ENCODE measurements at places on chromosomes 6 and 20. TPM values are rescaled to one million over a fixed set of nuclear protein-coding genes. Genes with fewer than 3 reads are reported as not detected.

GRCh38 chr6:15503346-15503680, 159.5 kb downstream of the DTNBP1 start:
- DNase-seq: no peak

- no peak for DNase-seq
These were observed 96.5 kb upstream of the CITED2 start for GRCh38 chr6:139470997-139471396.

DNA sequence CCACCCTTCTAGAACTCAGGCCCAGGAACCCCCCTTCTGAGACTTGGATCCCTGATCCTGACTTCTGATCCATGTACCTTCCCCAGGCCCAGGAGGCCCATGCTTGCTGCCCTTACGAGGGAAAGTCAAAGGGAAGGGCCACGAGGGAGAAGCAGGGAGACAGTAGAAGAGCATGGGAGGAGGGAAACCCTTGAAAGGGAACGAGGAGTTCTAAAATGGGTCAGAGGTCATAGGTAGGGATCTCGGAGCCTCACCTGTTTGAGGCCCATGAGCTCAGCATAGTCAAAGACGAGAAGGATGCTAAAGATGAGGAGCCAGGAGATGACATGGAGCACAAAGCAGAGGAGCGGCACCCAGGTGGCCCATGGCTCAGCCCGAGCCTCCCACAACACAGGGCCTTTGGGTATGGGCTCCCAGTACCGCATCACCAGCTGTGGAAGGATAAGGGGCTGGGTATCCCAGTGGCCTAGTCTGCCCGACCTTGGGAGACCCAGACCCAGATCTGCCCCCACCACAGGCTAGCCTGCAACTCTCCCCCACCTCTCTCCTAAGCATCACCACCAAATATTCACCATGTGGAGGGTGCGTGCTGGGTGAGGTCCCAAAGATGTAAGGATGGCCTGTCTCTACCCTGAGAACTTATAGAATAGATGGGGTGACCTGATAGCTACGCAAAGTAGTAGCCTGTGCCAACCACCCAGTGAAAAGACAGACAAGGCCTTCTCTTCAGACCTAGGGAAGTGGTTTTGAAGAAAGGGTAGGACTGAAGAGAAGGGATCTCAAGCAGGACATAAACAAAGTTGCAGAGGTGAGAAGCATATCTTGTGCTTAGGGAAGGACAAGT, 1.5 kb downstream of the NRM start:
- DNase-seq: no peak

- peak; percentile 86 for DNase-seq
These were observed 80.2 kb downstream of the ANKEF1 start for GRCh38 chr20:10115021-10115420.

- DNase-seq: no peak
These were observed 24.0 kb upstream of the FAM135A start for GRCh38 chr6:70389261-70389660.

- DNase-seq: no peak
These were observed 68.2 kb downstream of the C6orf52 start for GRCh38 chr6:10626154-10626741.

DNA sequence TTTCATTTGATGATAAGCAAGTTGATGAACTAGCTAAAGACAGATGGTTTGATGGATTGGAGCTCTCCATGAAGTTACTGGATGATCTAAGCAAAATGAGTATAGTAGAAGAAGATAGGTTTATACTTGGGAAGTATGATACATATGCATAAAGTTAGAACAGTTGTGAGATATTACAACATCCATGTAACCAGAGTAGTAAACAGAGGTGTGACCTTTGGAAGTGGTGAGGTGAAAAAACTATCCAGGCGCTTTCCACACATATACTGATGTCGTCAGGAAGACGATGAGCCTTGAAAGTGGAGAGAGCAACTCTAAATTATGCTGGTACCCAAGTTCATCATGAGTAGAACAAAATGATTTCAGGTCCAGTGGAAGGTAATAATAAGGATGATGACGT, 271.0 kb downstream of the PTPRK start:
- DNase-seq: no peak

DNA sequence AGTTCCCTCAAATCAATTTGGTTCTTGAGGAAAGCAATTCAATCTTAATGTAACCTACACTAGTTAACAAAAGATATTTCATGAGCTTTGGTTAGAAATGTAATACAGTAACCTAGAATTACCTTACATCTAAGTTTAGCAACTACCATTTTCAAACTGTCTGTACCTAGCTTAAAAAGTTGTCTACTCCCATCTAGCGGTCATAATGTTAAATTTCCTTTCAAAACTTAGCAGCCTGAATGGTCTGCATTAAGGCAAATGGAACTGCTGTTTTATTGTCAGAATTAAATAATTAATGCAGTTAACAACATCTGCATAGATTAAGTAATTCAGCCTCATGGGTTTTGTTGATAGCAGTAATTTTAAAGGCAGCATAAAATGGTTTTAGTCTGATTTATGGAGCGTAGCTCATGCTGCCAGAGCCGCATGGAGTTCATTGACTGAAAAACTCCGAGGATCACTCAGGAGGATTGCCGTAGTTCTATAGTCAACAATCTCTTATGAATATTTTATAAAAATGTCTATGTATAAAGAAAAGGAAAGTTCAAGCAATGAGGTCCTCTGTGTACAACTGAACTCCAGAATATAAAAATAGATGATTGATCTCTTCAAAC, 485.4 kb upstream of the MANEA start:
- peak; percentile 87 for DNase-seq

- DNase-seq: no peak
These were observed 19.8 kb downstream of the SIRPD start for GRCh38 chr20:1537731-1538058.

DNA sequence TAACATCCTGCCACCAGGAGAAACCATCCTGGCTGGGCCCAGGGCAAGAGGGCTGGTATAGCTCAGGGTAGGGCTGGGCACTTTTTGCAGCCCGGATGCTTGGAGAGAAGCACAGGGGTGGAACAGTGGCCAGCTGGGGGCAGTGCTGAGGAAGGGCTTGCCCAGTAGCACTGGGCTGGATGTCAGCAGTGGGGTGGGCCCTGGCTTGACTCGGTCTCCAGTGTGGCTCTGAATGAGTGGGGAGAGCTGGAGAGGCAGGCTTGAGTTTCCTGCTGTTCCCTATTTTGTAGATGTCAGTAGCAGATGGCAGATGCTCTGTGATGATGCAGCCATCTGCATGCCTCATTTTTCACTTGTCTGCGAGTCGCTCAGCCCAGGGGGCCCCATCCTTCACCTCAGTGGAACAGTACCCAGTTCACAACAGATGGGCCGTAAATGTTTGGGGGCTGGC, 56.3 kb upstream of the TULP1 start:
- peak; percentile 64 for DNase-seq

- no peak for DNase-seq
These were observed 26.6 kb downstream of the PYGB start for GRCh38 chr20:25274481-25274880.

DNA sequence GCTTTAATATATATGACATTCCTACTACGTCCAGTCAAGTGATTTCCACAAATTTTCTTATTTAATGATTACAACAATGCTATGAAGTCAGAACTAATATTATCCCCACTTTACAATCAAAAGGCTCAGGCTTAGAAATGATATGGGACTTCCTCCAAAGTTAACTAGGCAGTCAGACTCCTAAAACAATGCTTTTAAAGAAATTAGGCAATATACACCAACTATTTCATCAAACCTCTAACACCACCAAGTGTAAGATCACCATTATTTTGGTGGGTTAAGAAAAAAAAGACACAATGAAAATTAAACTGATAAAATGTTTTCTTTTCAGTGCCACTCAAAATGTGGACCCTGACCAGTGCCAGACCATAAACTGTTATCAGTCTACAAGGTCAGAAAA, 256.1 kb upstream of the RUNX2 start:
- DNase-seq: no peak

DNA sequence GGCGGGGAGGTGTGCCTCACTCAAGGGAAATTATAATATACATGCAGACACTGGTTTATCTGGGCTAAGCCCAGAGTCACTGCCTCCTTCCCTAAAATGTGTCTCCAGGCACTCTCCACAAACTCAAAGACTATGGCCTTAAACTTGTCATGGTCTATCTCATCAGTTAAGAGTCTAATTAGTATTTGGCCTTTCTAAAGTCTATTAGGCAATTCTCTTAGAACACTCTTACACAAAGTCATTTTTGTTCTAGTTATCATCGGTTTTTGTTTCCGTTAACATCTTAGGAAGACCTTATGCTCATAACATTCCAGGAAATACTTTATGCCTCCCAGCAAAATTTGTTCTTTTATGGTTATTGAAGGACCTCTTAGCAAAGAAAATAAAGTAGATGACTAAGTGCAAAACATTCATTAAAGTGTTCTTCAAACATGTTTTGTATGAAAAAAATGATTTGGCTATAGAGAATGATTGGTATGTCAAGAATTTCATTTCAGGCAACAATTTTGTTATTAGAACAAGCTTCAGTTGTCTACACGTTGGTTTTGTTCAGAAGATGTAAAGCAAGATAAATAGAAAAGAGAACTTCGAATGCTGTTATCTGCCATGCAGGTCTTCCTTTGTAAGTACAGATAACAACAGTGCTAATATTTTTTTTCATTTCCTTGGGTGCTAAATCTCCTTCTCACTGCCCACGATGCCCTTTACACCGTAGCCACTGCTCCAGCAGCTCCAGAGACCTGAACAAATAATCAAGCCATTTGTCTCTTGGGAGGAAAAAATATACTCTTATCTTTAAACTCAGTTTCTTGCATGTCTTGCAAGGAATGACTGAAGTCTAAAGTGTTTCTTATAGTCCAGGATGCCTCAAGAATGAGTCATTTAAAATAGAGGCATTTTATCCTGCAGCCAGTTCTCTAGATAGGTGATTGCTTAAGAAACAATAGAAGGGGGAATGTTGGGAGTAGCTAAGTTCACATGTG, 170.4 kb downstream of the HTR1B start:
- peak; percentile 90 for DNase-seq

- no peak for DNase-seq
These were observed 4.3 kb downstream of the ILRUN start for GRCh38 chr6:34692280-34692679.

DNA sequence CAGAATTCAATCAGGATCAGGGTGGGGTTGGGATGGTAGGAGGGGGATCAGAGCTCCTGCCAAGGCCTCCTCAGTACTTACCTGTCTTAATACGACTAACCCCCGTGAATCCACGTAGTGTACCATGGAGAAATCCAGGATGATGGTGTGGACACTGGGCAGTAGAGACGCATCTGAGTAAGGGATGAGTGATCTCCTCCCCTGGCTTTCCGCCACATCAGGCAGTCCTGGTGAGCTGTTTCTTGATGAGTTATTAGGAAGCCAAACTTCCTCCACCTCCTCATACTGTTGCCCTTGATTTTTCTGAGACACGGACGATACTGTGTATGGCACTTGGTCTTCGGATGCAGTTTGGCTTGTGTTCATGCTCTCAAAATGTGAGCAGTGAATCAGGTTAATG, 34.2 kb upstream of the SRPK1 start:
- DNase-seq: no peak

DNA sequence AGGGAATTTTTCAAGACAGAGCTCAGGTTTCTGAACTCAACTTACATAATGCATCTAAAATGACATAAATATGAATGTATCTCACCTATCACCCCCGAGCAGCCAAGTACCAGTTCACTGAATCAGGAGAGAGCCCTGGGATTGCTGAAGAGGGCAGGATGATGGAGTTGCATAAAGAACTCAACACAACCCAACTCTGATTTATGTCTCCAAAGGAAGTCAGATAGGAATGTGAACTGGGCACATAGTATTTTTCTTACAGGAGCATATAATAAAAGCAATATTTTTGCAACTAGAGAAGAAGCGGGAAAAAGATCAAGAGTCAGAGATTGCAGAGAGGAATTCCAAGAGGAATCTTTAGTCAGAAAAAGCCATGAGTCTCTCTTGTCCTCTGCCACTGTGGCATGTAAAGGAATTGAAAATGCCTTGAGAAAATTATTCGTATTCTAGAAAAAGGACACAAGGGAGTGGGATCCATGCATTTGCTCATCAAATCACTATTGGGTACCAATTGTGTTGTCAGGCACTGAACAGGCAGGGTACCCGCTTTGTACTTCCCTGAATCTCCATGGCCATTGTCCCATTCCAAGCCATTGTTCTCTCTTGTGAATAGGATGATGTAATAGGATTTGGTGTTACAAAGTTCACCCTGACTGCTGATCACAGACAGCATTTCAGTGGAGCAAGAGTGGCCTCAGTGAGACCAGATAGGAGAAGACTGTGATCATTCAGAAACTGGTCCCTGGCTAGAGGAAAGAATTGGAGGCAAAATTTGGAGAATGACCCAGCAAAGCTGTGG, 16.3 kb downstream of the RIN2 start:
- DNase-seq: no peak

DNA sequence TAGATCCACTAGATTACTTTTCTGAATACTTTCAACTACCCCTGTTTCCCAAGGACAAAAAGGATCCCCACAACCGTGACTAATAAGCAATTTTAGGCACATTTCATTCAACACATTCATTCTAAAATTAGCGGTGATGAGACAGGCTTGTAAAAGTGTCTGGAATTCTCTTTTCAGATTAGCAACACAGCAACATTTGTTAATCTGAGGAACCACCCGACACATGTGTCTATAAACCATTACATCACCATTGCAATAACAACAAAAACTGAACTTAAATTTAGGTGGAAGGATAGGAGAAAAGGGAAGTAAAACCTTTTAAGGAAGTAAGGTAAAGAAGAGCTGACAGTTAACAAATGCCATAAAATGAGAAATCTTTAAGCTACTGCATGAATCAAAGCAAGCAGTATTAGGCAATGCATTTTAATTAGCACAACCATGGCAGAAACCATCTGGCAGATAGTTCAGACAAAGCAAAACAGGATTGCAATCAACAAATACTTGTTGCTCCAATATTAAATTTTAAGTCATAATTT, 49.1 kb downstream of the MAP3K7 start:
- peak; percentile 67 for DNase-seq

- DNase-seq: no peak
These were observed 45.8 kb downstream of the NR2E1 start for GRCh38 chr6:108211671-108212070.

GRCh38 chr6:34370361-34370760, 22.1 kb downstream of the NUDT3 start:
- no peak for DNase-seq

GRCh38 chr6:133504761-133505160, 263.6 kb downstream of the EYA4 start:
- peak; percentile 8 for DNase-seq

- no peak for DNase-seq
These were observed 573.1 kb upstream of the CHD6 start for GRCh38 chr20:42191140-42191860.

DAAM2 gene
- 25.9 TPM for total RNA-seq

SAPCD1 gene
- 0.50 TPM for total RNA-seq

RAB44 gene
- total RNA-seq: under 0.01 TPM

ISM1 gene
- 0.26 TPM for total RNA-seq

Data from fibroblast of lung (primary cell).